Bronchial epithelial cell (primary cell): ENCODE measurements at places on chromosomes 2 and 18.

DNA sequence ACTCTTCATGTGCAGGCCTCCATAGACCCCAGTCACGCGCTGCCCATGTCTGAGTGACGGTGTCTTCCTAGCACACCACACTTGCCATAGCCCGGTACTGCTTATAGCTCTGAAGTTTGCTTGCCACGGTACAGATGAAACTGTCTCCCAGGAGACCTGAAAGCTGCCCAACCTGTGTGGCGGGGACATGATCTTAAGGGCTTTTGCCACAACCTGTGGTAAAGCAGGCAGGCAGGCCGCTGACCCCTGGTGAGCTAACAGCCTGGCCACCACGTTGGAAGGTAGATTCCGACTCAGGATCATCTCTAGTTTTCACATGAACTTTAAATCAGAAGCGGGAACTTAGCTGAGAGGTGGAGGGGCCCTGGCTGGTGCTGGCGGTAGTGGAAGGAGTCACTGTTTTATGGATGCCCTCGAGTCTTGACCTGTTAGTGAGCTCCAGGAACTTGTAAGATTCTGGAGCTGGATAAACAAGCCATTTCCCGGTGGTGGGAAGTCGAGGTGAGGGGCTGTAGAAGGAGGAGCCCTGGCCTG is 153.3 kb downstream of the ZNF236 start:
- DNase-seq, result no peak

GRCh38 chr2:80748592-80748991 is 444.0 kb upstream of the LRRTM1 start:
- DNase-seq, result no peak

DNA sequence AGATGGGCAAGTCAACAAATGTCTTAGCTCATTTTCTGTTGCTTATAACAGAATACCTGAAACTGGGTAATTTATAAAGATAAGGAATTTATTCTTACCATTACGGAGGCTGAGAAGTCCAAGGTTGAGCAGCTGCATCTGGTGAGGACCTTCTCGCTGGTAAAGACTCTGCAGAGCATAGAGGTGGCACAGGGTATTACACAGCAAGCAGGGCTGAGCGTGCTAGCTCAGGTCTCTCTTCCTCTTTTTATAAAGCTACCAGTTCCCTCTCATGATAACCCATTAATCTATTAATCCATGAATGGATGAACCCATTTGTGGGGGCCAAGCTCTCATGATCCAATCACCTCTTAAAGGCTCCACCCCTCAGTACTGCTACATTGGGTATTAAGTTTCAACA is 109.1 kb downstream of the CDK15 start:
- DNase-seq, result no peak

- DNase-seq, result no peak
Observed at GRCh38 chr2:186612555-186613440, 22.9 kb downstream of the ITGAV start.

GRCh38 chr18:35826477-35826876 is 146.0 kb upstream of the RMP24 start:
- DNase-seq, result no peak

DNA sequence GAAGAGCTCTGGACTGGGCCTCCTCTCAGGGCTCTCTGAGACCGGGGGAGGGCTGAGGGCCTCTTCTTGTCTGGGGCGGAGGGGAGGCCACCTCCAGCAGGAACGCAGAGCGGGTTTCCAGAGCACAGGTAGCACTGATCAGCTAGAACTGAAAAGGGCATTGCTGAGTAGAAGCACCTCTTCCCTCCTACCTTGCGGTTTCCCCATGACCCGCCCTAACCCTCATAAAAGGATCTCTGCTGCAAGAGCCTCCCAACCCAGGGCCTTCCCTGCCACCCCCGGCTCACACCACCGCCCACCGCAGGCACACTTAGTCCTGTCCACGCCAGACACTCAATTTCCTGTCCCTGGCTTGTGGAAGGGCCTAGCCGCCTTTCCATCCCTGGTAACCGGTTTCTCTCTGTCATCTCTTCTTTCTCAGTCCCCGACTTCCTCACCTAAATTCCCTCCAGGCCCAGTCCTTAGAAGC is 966 bp downstream of the ADCY3 start:
- peak; percentile 30 for DNase-seq

GRCh38 chr2:84483320-84483719 is 24.2 kb upstream of the SUCLG1 start:
- no peak for DNase-seq

DNA sequence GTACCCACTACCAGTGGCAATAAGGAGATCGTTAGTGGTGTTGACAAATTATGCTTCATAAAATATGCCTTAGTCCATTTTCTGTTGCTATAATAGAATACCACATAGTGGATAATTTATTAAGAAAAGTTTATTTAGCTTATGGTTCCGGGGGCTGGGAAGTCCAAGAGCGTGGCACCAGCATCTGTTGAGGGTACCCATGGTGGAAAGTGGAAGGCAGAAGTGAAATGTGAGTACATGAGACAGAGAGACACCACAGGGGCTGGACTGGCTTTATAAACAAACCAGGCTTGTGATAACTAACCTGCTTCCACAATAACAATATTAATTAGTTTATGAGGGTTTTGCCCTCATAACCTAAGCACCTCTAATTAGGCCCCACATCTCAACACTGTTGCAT is 146.6 kb downstream of the RNF144A start:
- DNase-seq, result no peak

DNA sequence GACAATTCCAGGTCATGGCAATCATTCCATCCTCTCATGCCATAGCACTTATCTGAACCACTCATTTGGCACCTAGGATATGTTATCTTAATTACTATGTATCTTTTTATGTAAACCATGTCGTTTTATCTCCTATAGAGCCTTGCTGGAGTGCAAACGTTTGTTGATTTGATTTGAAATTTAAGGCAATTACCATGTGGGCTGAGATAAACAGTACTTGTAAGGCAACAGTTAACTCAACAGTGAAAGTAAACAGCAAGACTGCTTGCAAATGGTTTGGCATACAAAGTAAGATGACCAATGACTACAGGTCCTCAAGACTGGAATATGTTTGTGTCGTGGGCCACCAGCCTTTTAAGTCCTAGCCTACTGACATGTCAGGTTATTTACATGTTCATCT is 133.7 kb upstream of the ZFP36L2 start:
- DNase-seq, result no peak

DNA sequence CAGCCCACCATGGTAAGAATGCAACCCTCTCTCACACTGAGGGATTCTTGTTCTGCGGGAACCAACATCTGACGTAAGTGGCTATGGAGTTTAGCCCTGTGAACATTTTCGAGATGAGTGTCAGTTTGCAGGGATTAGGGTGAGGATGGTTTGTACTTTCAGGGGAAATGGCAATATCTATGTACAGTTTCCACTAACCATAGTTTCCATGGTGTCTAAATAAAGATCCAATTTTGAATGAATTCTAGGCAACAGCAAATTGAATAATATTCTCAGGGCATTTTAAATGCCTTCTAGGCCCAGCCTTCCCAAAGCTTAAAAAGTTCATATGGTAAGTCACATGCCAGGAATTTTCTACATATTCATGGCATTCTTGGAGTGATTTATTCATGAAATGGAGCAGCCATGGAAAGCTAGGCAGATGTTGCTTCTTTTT is 105.4 kb upstream of the MMADHC start:
- no peak for DNase-seq

DNA sequence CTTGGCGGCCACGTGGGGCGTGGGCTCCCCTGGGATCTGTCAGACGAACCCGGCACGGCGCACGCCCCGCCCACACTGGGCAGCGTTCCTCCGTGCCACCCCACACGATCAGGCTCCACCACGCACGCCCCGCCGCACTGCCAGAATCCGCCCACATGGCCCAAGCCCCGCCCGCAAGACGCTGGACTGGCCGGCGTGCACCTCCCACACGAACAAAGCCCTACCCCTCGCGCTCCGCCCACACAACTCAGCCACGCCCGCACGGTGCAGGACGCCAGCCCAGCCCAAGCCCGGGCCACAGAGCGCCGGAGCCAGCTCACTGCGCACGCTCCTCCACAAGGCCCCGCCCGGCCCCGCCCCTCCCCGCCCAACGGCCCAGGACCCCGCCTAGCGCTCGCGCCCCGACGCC is 555 bp downstream of the TMEM18 start:
- DNase-seq, result peak; percentile 89

DNA sequence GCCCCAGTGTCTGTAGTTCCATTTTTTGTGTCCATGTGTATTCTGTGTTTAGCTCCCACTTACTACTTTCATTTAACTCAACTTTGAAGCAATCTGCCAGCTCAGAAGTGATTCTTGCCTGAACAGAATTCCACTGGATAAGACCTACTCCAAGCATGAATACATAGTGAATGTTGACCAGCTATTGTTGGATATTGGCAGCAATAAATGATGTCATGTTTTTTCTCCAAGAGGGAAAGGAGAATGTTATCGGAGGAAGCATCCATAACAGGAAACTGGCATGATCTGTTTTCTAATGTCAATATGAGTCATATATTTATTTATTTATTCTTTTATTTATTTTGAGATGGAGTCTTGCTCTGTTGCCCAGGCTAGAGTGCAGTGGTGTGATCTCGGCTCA is 36.8 kb upstream of the TRAPPC8 start:
- no peak for DNase-seq

DNA sequence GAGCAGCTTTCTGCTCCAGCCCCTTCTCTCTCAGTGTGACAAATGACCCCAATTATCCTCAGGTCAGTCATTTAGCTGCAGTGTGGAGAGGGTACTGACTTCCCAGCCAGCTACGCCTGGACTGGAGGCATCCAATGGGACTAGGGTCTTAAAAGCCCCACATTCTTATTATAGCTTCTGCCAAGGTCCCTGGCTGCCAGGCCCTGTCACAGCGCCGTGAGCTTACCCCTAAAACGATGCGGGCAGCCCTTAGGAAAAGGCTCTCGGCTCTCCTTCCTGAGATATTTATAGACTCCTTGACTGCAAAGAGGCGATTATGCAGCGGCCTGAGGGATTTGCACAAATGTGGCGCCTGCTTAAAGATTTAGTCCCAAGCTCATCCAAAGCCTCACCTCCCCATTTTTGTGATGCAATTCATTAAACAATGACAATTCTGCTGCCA is 69.2 kb upstream of the EDAR start:
- DNase-seq, result no peak

GRCh38 chr2:20120569-20121416 is 69.4 kb upstream of the LAPTM4A start:
- no peak for DNase-seq

GRCh38 chr2:10930721-10931516 is 19.2 kb downstream of the KCNF1 start:
- DNase-seq, result peak; percentile 26

GRCh38 chr18:49008716-49009115 is 58.0 kb upstream of the SMAD7 start:
- no peak for DNase-seq

DNA sequence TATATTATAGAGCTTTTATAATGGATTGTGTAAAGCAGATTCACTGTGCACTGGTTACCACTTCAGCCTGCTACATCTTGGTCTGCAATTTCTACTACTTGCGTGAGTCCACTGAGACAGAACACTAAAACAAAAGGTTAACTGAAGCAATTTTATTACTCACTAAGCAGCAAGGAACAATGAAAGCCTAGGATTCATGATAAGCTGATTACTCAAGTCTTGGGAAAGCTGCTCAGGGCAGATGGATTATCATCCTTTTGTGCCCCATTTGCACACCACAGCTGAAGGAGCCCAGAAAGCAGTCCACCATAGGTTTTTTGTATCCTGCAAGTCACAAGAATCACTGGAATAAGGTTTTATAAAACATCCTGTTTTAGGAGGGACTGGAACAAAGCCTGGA is 1215.2 kb upstream of the TMEFF2 start:
- peak; percentile 0 for DNase-seq

- DNase-seq, result no peak
Observed at GRCh38 chr2:97913846-97914245, 81.9 kb downstream of the TMEM131 start.

DNA sequence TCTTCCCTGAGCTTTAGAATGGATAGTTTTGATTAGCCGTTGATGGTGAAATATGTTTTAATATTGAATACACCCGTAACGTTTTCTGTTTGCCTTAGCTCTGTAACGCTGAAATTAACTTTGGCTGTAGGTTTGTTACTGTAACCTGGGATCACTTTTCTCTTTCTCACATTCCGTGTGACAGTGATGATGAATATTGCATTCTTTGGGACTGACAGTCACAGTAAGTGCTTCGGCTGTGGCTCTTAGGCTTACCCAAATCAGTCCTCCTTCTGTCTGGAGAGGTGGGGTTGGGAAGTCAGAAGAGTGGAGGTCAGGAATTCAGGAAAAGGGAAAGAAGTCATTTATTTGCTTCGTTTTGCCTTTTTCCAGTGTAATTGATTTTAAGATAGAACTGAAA is 18.0 kb downstream of the RMC1 start:
- no peak for DNase-seq

- peak; percentile 52 for DNase-seq
Observed at GRCh38 chr2:96146153-96146880, 1.1 kb upstream of the DUSP2 start.

GRCh38 chr2:105793196-105793975 is 48.7 kb downstream of the NCK2 start:
- no peak for DNase-seq

- DNase-seq, result no peak
Observed at GRCh38 chr2:144526831-144527230, 6.9 kb upstream of the ZEB2 start.

GRCh38 chr2:134097740-134098139 is 156.1 kb upstream of the MGAT5 start:
- DNase-seq, result peak; percentile 32

DNA sequence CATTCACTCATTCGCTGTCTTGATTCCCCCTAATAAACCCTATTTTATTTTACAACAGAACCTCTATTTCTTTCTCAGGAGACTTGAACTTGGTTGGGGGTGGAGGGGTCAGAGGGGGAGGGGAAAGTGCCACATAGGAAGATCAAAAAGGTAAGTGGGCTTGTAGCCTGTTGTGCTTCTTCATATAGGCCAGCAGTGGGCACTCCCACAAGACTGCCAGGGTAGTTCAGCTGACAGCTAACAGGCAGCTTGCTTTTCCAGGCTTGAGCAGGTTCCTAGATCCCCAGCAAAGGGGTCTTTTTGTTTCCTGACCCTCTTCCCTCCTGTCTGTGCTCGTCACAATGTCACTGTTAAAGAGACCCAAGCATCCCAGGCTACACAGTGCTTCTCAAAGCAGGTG is 829 bp upstream of the KIAA2012 start:
- DNase-seq, result no peak

GRCh38 chr18:47420130-47420529 is 168.7 kb upstream of the SKOR2 start:
- DNase-seq, result no peak
